Left hindlimb (tissue), 1 donor: ENCODE measurements at places on chromosomes 1 and 21.

DNA sequence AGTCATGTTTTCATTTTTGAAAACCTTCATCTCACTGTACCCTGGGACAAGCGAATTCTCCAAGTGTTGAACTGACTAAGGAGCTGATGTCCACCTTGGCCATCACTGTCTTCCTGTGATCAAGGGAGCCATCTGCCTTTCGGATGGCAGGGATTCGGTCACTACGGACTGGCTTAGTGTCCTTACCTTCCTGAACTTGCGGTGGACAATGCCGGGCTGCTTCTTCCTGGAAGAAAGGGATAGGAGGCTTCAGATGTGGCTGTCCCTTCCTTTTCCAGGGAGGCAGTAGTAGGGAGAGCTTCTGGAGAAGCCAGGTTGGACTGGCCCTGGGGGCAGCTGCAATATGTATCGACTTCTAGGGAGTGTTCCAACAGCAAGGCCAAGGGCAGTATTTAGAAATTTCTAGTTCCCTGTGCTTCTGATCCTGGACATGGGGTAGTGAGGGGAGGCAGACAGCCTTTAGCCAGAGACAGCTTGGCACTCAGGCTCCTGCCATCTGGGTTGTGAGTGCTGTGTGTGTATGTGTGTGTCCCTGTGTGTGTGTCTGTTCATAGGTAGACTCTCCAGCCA lies 114.6 kb downstream of the IER5 start:
- DNase-seq: no peak

DNA sequence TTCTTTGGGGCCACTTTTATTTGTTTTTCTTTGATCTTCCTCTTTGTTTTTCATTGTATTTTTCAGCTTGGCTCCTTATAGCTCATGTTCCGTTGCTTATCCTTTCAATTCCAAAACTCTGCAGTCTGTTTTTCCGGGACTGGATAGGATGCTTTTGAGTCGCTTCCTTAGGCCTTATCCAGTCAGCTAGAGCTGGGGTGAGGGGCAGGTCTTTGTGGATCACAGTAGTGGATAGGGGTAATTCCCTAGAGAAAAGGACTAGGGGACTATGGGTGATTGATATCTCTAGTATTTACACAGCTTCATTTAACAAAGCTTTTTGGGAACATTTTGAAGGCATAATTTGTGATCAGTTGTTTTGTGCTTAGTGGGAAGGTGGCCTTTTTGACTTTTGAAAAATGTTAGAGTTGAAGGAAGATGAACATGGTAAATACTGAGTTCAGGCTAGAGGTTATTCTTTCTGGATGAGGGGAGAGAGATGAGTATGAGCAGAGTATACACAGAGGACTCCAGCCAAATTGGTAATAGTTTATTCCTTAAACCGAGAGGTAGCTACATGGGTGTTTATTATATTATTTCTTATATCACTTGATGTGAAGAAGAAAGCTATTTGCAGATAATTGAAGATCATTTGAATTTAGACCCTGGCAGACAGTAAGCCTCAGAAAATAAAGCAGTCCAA lies 22.5 kb downstream of the CEP350 start:
- no peak for DNase-seq

DNA sequence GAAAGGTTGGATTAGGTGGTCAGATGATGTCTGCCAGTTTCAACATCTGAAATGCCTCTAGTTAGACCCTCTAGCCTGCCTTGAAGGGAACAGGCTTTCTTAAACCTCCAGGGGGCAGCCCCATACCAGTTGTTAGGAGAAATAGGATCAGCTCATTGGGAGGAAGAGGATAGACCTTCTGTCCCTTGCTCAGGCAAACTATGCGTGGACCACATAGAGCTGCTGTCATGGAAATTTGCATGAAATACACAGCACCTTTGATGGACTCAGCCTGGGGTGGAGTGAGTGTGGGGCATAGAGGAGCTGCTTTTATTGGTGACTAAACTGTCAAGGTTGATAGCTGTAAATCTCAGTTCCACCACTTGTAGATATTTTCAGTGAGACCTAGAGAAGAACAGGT lies 38.4 kb upstream of the SPAG17 start:
- DNase-seq: peak; percentile 57

GRCh38 chr1:2132222-2133038 lies 62.1 kb downstream of the FAAP20 start:
- peak; percentile 53 for DNase-seq

- DNase-seq: no peak
Observed at GRCh38 chr1:157732755-157733154, 32.2 kb upstream of the FCRL3 start.

GRCh38 chr1:41653574-41653973 lies 169.1 kb upstream of the EDN2 start:
- no peak for DNase-seq

GRCh38 chr1:167697667-167698141 lies 24.1 kb upstream of the MPZL1 start:
- no peak for DNase-seq

- DNase-seq: no peak
Observed at GRCh38 chr1:239735111-239735510, 348.7 kb downstream of the CHRM3 start.

- no peak for DNase-seq
Observed at GRCh38 chr1:61266738-61267137, 184.4 kb downstream of the NFIA start.

DNA sequence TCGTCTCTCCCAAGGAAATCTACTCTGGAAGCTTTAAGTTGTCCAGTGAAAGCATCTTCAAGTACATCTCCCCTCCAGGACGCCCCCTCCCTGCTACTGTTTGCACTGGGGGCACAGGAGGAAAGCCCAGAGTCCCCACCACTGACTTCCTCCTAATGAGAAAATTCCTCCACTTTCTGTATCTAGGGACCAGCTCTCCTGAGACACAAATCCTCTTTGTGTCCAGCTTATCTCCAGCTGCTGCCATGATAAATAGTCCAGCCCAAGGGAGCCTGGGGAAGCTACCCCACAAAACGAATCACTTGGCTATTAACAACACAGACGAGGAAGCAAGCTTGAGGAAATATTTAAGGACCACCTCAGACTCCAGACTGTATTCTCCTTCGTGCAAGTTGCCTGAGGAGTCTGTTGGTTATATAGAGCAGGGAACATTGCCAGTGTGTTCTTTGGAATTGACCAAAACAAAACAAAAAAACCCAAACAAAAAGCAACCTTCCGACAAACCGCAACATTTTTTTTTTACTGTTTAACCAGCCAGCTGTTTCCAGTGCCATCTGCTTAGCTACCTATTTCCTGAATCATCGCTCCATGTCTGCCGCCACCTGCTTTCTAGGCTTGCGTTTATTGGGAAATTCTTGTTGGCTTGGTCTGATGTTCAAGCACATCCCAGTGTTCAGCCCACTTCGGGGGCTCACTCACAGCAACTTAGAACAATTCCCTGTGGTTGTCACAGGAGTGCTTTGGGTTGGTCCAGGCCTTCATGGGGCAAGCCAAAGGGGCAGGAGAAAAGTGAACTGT lies 7.7 kb downstream of the C1orf226 start:
- no peak for DNase-seq

DNA sequence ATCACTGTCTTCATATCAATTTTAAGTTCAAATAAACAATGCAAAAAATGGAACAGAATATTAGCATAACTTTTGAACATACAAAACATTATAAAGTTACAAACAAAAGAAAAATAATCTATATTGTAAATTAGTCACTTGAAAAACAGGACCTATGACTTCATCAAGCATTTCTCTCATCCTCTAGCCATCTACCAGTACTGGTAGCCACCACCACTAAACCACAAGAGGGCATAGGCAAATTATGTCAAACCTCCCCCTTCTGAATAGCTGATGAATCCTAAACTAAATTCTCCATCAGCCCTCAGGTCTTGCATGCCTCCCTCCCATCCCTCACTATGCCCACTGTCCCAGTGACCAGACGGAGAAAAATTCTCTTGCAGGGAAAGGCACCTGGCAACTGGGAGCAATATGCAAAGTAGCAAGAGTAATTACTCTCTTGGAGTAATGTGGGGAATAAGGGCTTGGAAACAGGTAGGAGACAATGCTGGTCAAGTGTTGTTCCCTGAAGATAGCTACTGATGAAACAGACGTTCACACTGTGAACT lies 37.1 kb downstream of the SSX2IP start:
- DNase-seq: no peak

DNA sequence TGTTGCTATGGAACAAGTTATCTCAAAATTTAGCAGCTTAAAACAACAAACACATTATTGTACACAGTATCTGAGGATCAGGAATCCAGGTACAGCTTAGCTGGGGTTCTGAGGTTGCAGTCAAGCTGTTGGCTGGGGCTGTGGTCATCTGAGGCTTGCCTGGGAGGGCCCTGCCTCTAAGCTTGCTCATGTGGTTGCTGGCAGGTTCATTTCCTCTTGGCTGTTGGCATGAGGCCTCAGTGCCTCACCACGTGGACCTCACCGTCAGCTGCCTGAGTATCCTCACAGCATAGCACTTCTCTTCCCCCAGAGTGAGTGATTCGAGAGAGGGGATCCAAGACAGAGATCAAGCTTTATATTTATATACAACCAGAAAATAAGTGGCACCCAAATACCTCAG lies 18.6 kb downstream of the NTPCR start:
- DNase-seq: no peak

- no peak for DNase-seq
Observed at GRCh38 chr1:81571946-81572345, 228.8 kb upstream of the ADGRL2 start.

DNA sequence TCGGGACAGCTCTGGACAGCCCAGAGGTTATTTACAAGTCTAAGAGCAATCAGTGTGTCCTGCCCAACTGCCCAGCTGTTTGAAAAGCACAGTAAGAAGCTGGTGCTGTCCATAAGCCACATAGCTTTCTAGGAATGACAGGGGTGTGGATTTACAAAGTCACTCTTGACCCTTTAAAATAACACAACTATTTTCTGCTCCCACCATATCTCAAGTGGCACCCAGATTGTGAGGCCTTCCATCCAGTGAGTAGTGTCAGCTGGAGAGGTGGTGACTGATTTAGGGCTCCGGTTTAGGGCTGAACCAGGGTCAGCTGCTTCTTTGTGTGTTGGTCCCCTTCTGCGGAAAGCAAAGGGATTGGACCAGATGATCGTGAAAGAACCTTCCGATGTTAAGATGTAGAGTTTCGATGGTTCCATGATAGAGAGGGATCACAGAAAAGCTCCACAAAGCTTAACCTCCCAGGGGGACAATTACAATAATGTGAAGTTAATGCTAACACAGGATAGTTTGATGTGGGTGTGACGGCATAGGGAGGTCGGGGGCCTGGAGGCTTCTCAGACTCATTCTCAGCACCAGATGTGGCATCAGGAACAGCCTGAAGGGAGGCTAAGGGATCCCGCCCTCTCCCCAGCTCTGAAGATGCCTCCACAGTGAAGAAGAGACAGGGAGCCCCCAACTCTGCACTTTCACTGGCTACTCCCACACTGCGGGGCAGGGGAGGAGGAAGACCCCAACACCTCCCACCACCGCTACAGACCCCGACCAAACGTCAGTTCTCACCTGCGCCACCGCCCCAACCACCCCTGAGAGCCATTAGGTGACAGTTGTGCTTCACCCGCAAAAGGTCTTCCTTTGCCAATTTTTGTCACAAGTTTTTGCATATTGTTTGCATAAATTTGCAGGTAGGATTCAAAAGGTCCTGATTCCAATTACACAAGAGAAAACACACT lies 40.6 kb downstream of the LRRC3 start:
- no peak for DNase-seq

DNA sequence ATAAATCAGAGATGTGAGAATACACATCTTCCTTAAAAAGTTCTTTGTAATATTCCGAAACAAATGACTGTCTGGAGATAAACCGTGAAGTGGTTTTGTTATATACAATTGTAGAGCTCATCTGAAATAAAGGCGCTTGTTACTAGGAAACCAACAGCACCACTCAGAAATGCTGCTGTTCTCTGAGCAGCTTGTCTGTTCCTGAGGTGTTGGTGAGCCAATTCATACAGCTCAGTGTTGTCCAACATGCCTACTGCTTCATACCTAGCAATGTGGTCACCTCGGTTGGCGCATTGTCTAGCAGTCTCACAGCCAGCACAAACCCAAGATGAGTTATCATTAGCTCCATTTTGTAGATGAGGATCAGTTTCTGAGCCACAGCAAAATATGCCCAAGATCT lies 44.4 kb downstream of the GFI1 start:
- DNase-seq: no peak

DNA sequence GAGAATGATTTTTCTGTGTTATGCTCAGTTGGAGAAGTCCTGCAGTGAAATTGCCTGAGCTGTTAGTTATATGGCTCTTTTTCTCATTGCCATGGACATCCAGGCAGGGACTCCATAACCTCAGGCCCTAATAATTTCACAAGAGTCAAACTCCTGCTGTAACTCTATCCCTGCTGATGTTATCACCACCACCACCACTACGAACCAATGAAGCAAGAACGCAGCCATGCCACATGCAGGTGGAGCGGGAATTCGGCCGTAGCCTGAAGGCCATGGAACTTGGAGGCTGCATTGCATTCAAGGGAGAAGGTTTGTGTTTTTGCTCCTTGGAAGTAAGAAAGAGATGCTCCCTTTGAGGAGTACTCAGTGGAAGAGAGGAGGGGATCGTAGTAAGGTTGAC lies 16.8 kb upstream of the DLGAP3 start:
- no peak for DNase-seq

GRCh38 chr21:44496564-44497550 lies 41.5 kb downstream of the LRRC3 start:
- DNase-seq: no peak

DNA sequence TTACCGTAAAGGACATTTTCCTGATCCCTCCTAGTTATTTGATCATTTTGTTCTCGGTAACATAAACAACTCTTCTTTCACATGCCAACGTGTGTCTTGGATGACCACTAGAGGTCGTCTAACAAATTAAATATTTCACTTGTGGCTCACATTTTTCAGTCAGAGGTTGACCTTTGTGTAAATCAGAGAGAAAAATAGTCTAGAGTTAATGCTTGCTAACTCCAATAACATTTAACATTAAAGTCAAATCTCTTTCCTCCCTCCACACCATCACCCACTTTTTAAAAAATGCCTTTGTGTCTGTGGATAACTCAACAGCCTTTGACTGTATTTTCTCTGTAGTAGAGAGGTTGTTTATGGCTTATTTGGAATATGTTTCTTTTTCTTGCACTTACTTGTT lies 220.5 kb upstream of the B3GALT2 start:
- no peak for DNase-seq
